ENCODE measurements at places on chromosomes 2 and 18.

DNA sequence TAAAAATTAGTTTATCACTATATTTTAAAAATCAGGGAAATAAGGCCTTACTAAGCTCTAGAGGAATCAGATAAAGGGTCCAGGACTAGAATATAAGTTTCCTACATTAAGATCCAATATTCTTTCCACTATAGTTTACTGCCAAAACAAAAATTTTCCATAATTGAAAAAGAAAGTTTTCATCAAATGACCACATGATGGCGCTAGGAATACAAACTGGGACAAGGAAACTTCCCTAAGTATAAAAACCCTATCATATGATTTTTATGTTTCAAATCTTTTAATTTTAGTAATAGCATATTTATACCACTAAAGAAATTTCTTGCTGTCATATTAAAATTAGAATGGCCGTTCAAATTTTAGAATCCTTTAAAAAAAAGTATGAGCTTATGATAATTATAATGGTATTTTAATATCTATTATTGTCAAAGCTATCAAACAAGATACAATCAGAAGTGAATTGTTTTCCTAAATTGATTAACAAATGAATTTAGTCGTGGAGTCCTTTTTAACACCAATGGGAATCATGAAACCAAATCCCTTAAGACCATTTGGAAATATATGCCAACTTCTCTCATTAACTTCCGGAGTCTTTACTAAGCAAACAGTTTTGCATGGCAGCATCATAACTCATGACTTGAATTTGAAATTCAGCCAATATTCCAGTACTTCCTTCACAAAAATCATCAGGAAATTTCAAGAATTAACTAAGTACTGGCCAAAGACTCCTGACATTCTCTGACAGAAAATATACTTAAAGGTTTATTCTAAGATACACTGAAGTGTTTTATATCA is 70.3 kb downstream of the SCN1A start:
- peak; percentile 12 for DNase-seq

- no peak for DNase-seq
These were observed 567.8 kb upstream of the KLHL29 start for GRCh38 chr2:22817197-22817596.

DNA sequence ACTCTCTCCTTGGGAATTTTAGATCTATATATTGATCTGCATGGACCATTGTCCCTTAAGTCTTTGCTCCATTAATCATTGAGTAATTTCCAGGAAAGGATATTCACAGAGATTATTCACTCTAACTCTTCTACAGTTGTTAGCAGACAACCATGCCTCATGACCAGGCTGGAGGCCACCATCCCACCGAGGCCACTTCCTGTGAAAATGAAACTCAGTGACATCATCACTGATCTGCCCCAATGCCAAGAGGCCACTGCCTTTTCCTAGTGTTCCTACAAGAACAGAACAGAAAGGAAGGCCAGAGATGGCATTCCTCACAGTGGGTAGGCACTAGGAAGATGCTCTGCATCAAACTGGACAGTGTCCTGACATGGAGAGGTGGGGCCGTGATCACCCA is 161.3 kb downstream of the DTNA start:
- DNase-seq, result no peak

- DNase-seq, result no peak
These were observed 31.1 kb upstream of the EIF2AK3 start for GRCh38 chr2:88658326-88658725.

- DNase-seq, result no peak
These were observed 582 bp upstream of the RAB31 start for GRCh38 chr18:9707381-9708056.

DNA sequence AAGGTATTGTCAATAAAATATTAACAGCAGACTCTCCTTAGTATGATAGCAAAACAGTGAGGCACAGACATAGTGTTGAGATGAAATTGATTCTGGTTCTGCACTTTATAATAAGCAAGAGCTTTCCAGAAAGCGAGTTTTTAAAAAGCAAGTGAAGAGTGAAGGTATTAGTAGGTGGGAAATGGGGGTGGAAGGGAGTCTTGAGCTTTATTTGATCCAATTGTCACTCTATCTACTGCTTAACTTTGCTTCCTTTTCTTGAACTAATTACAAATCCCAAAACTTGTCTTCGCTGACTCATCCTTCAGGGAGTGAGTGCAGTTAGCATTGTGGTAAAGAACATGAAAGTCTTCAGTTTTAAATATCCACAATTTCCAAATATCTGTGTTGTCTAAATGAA is 120.6 kb upstream of the BOD1L2 start:
- no peak for DNase-seq

DNA sequence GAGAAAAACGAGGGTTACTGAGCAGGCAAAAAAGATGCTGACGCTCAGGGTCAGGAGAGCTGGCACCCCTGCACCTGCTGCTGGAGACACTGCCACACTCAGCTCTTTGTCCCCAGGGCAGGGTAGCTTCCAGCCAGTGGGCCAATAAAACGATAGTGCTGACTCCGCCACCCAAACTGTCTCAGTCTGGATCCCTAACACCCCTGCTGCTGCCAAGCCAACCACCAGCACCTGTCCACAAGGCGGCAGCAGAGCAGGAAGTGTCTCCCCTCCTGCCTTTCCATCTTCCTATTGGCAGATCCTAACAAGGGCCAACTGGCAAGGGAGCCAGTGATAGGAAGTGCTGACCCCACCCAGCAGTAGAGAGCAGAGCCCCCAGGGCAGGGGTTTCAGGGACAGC is 531.5 kb upstream of the SALL3 start:
- no peak for DNase-seq

DNA sequence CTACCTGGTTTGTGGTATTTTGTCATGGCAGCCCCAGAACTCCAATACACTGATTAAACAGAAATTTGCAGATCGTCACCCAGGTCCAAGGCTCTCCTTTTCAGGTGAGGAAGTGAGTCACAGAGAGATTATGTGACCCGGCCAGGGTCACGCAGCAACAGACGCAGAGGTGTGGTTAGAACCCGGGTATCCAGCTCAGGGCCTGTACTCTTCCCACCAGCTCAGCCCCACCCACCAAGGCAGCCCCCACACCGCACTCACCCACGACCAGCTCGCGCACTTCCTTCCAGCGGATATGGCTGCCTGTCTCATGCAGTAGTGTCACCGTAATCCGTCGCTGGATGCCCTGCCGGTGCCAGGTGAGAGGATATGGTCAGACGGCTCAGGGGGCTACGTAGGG is 48.1 kb downstream of the AQP12A start:
- no peak for DNase-seq

DNA sequence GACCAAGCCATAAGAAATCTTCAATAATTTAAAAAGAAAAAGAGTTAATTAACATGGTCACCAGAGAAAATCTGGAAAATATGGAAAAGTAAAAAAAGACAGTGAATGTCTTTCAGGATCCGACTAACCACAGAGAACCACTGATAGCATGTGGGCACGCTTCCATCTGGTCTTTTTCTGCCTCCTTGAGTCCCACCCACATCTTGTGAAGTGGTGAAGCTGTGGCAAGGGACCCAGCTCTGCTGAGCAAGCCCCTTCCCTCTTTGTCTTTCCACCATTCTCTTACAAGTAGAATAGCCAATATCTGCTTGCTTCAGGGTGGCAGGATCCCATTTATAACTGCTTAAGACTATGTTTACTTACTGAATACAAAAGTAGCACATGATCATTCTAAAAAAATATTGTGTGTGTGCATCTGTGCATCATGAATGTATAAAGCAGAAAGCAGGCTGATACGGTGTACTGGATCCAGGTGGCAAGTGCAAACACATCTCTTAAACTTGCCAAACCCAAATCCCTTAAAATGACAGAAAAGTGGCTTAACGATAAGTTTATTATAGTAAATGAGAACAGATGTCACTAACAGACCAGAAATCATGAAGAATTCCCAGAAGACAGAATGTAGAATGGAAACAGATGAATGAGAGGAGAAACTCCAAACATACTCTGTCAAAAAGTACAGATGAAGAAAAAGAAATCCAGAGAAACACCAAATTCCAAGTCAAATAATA is 52.3 kb downstream of the FOXI3 start:
- no peak for DNase-seq

DNA sequence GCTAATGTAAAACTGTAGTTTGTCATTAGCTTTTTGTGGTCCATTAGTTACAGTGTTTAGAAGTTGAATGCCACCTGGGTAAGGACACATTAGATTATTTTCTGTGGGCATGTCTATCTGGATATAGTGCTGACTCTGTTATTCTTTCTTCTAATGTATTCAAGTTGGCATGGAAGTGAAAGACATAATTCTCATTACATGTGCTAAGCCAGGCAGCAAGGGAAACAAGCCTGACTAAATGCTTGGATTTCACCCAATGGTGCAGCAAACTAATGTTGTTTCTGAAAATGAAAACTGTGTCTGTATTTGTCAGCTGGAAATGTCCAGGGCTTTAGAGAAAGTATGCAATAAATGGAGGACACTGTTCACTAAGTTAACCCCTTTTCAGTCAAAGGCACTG is 100.7 kb downstream of the NUP35 start:
- no peak for DNase-seq

- no peak for DNase-seq
These were observed 1.8 kb downstream of the GYPC start for GRCh38 chr2:126657636-126658318.

GRCh38 chr2:10995366-10995970 is 83.7 kb downstream of the KCNF1 start:
- no peak for DNase-seq

GRCh38 chr2:1854729-1855547 is 110.6 kb upstream of the PXDN start:
- no peak for DNase-seq

- DNase-seq, result no peak
These were observed 93.9 kb upstream of the CD226 start for GRCh38 chr18:70041459-70042050.

- no peak for DNase-seq
These were observed 46.4 kb upstream of the NPAS2 start for GRCh38 chr2:100773538-100773937.

- DNase-seq, result peak; percentile 16
These were observed 1.7 kb downstream of the LYPD1 start for GRCh38 chr2:132668189-132668823.

DNA sequence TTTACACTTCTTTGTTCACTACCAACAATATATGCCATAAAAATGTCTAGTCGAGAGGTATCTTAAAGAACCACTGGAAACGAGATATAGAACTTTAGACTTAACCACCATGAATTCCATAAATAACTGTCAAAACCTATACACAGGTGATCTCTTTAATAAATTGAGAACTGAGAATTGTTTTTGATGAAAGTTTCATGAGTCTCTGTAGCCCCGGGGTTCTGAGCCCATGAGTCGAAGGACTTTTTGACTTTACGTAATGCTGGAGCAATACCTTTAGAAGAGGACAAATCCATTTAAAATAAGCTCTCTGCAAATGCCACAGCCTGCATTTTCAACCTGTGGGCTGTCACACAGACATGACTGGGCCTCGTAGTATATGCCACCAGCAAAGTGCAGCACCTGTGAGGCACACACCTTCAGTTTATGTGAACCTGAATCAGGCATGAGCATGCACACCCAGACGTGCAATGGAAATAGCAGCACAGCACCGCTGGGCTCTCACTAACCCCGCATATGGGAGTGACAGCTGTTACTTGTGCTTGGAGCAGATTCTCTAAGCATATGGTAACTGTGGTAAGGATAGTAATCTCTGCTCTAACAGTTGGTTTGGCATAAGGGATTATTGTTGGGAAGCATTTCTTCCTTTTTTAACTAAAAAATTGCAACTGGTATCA is 383.2 kb downstream of the SOCS6 start:
- DNase-seq, result no peak

Data from NCI-H2029 treated with DMSO at 0.1 percent for 48 hours (cell line).